ENCODE measurements at places on chromosomes 5 and 9. TPM values are rescaled to one million over a fixed set of nuclear protein-coding genes. Genes with fewer than 3 reads are reported as not detected.

GRCh38 chr5:39231705-39232525 lies 12.6 kb upstream of the FYB1 start:
- DNase-seq: no peak

DNA sequence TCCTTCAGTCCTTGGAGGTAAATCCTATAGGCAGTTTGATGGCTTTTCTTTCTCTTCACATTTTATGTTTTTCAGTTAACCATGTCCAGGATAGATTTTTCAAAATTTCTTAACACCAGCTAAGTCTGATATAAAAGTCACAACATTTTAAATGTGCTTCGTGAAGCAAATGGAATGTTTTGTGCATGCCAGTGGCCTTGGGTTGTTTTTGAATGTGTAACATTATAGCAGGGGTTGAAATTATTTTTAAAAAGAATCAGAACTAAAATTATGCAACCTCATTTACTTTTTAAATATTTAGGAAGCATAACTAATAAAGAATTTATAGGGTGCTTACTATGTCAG lies 201.1 kb downstream of the ARHGEF28 start:
- no peak for DNase-seq

DNA sequence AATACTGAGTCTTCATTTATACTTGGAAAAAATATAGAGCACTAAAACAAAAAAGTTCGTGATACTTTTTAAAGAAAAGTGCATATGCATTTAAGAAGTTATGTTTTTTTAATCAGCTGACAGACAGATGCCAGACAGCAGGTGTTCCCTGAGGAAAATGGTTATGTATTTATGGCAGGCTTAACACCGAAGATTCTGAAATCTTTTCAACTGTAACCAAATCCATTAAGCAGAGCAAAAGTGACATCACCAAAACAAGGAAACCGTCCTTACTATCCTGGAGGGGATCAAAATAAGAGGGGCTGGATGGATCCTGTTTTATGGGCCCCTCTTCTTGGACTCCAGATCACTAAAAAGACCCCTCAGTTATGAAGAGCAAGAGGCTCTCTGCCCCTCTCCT lies 404.9 kb upstream of the ADAMTS16 start:
- no peak for DNase-seq

- DNase-seq: no peak
Measured at GRCh38 chr9:137460363-137461315, 1.5 kb upstream of the NSMF start.

DNA sequence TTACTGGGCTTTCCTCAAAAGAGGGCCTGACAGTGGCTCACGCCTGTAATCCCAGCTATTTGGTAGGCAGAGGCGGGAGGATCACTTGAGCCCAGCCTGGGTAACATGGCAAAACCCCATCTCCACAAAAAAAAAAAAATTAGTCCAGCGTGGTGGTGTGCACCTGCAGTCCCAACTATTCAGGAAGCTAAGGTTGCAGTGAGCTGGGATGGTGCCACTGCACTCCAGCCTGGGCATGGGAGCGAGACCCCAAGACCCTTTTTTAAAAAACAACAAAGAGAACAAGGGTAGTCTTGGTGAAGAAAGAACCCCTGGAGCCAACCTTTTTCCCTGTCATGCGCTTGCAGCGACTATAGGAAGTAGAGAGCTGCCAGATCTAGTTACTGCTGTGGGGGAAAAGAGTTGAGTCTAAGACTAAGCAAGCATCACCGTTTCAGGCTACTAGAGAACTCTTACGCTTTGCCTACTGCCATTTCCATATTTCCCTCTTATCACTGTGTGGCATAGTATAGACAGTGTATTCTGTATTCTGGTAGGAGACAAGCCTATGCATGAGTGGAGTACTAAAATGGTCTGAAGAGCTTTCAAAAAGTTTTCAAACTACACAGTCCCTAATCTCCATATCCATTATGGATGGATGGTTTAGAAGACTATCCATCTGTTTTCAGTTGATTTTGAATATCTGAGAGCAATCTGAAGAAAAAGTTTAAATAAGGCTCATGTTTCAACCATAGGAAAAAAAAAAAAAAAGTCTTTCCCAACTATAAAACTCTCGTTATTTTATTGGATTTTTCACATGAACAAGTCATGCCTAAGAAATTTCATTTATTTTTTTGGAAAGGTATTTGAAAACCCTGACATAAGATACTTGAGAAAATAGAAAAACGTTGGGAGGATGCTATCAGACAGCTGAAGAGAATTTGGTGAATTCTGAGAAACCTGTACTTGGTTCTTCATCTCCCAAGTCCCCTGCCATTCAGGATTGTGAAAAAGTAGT lies 2.6 kb downstream of the C9orf40 start:
- no peak for DNase-seq

The PCDHGB7 gene
- total RNA-seq: 7.6 TPM

The WNT8A gene
- total RNA-seq: not detected
